Activated T-cell treated with anti-CD3 and anti-CD28 coated beads, Interleukin-2, amount 50 U/mL, for 48 hours (primary cell): ENCODE measurements at places on chromosomes 2 and 18.
A peak's percentile ranks its signal among the peaks of the same experiment; 100 is the strongest.

DNA sequence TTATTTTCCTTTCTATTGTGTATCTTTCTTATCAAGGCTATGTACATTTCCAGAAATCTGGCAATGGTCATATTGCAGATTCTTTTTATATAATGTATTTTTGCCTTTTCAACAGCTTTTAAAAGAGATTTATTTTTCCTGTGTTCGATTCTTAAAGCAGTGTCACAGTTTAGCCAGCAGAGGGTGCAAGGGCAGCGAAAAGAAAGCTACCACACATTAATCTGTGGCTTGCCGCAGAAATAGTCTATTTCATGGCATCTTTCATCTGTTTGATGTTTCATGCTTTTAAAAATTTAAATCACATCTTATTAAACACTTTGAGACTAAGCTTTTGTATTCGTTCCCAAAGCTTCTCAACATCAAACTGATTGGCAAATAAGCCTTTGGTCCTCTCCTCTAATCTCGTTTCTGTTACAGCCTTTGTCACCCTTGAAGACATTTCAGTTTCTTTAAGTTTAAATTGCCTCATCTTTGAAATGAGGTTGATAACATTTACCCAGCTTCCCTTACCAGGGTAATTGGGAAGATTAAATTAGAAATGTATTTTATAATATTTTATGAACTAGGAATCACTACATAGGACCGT is 73.3 kb downstream of the PIK3C3 start:
- peak; percentile 24 for DNase-seq

GRCh38 chr2:181462033-181462432 is 4.8 kb downstream of the ITGA4 start:
- DNase-seq = no peak

DNA sequence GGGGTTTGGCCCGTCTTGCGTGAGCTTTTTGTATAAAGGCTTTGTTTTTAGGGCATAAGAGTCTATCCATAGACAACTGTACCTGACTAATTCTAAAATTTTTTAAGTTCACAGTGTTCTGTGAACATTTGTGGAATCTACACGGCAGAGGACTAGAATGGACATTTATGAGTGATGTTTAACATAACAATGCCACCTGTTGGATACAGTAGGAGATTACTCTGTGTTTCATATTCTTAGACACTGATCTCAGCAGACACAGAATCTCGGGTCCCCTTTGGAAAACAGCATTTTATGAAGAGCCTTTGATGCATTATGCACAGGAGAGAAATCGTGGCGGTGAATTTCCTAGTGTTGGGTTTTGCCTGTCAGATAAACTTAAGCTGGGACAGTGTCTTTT is 752.2 kb downstream of the DPP10 start:
- no peak for DNase-seq

- DNase-seq = no peak
Measured at GRCh38 chr2:236702657-236703372, 133.2 kb downstream of the ACKR3 start.

DNA sequence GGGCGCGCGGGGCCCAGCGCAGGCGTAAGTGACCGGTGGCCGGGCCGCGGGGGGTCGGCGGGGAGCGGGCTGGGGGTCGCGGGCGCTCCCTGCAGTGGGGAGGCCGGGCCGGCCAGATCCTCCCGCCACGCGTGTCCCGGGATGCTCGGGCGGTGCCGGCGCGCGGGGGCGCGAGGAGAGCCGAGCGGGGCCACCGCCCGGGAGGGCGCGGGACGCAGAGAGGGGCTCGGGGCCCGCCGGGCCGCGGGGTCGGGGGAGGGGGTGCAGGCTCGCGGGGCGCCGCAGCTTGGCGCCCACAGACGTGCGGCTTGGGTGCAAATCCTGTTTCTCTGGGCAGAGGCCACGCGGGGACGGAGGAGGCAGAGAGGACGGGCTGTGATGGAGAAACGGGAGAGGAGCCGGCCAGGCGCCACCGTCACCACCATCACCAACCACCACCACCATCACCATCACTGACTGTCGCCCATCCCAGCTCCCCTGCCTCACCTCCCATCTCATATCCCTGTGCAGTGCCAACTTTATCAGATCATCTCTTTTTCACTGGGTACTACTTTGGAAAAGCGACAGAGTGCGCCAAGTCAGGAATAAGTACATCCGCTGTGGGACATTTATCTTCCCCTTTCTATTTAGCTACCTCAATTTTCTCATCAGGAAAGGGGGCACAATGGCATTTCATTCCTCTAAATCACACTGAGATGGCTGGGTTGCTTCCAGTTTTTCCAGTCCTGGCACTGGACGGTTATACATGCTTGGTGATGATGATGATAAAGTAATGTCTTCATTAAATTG is 97.2 kb upstream of the GPR45 start:
- no peak for DNase-seq

DNA sequence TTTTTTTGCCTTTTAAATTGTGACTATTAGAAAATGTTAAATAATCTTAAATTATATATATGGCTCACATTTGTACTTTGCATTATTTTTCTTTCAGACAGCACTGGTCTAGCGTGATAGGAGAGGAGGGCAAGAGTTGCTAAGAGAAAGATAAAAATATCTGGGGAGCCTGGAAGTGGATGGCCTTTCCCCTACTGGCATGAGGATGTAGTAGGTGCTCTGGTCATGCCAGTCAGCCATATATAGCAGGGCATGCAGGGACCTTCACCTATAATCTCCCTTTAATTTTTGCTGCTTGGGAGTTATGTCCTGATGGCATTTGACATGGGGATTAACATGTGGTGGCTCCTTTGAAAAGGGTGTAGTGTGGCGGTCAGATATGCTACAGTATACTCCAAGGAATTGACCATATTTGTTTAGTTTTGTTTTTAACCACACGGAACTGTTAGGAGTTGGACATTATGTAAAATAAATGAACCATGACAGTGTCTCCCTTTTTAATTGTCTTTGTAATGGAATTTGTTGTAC is 144.7 kb downstream of the BABAM2 start:
- no peak for DNase-seq

DNA sequence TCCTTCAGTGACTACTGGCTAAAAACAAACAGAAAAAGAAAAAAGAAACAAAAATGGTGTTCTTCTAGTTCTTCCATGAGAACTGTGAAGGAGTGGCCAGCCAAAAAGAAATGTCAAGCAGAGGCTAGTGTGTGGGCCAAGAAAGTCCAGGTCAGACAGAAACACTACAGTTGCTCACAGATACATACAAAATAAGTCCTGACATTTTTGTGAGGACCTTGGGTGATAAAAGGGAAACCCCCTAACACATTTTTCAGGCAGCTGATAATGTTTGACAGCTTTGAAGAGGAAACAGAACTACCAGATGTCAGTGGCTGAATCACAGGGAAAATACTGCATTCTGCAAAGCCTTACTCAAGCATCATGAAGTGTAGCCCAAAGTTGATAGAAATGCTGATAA is 28.1 kb downstream of the ARHGAP25 start:
- no peak for DNase-seq

- DNase-seq = no peak
Measured at GRCh38 chr2:187915810-187916209, 361.6 kb upstream of the TFPI start.

- no peak for DNase-seq
Measured at GRCh38 chr18:48902856-48903601, 47.7 kb downstream of the SMAD7 start.

DNA sequence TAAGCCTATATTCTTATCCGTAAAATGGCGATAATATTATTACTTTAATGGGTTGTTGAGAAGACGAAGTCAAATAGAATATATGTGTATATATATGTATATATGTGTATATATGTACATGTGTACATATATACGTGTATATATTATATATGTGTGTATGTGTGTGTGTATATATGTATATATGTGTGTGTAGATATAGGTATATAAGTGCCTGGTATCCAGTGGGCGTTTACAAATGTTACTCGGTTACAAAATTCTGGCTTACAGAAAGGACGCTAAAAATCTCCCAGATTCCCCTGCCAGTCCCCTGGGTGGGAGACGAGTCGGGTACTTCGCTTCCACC is 295 bp upstream of the MTX2 start:
- no peak for DNase-seq

GRCh38 chr2:83103613-83104012 is 1355.5 kb downstream of the SUCLG1 start:
- no peak for DNase-seq

GRCh38 chr2:141137122-141137693 is 993.6 kb downstream of the LRP1B start:
- DNase-seq = no peak

DNA sequence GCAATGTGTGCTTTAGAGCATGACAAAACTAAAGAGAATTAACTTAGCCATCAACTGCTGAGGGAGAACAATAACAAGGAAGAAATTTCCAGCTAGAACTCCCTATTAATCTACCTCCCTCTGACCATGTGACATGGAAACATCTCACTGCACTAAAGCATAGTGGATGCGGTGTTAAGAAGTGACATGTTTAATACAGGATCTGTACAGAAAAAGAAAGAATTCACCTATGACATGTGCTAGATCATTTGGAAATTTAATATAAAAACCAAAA is 202.3 kb upstream of the KLHL14 start:
- no peak for DNase-seq

DNA sequence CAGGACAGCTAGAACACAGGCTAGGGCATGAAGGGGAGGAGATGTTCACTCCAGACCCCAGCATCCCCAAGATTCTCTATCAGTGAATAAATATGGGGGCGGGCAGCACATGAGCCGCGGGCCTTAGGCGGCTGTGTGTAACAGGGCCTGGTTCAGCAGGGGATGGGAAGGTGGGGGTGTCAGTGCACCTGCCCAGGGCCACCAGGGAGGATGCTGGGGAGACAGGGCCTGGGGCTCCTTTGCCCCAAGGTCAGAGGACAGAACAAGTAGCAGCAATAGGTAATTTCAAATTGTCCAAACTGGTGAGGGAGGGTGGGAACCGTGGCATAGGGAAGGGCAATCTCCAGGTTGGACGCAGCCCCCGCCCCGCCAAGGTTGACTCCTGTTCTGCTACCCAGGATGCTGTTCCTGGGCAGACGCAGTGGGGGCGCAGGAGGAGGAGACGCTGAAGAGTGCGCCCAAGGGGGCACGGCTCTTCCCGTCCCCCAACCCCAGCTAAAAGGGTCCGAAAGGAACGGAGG is 16.2 kb downstream of the CYP26B1 start:
- no peak for DNase-seq

- DNase-seq = no peak
Measured at GRCh38 chr2:52976143-52976949, 791.3 kb upstream of the CHAC2 start.

DNA sequence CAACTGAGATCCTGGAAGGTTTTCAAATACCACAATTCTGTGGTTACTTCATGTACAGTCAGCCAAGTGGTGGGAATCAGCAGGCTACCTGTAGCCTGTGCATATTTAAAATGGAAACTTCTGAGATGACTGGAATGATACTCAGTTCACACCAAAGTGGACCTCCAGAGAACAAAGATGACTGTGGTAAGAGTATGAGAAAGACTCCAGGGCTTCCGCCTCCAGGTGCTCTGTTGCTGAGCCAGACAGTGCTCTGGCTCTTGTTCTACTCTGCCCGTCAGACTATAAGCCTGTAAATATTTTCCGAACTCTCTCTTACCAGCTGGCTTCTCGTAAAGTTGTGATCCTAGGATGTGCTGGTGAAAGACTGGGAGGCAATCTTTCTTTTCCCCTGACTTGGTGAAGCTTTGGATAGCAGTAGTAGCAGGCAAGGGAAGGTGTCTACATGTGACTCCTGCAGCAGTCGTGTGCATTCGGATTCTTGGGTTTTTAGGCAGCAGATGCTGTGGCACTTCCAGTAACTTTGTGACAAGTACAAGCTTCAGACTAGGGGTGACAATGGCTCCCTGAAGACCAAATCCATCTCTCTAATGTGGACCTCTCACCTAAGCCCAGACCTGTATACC is 23.1 kb downstream of the ST3GAL5 start:
- DNase-seq = peak; percentile 50

- DNase-seq = no peak
Measured at GRCh38 chr18:21012308-21012707, 99.3 kb downstream of the ROCK1 start.

GRCh38 chr2:187194049-187194448 is 254.0 kb downstream of the CALCRL start:
- DNase-seq = no peak

GRCh38 chr18:55821219-55821618 is 233.2 kb upstream of the TCF4 start:
- no peak for DNase-seq

DNA sequence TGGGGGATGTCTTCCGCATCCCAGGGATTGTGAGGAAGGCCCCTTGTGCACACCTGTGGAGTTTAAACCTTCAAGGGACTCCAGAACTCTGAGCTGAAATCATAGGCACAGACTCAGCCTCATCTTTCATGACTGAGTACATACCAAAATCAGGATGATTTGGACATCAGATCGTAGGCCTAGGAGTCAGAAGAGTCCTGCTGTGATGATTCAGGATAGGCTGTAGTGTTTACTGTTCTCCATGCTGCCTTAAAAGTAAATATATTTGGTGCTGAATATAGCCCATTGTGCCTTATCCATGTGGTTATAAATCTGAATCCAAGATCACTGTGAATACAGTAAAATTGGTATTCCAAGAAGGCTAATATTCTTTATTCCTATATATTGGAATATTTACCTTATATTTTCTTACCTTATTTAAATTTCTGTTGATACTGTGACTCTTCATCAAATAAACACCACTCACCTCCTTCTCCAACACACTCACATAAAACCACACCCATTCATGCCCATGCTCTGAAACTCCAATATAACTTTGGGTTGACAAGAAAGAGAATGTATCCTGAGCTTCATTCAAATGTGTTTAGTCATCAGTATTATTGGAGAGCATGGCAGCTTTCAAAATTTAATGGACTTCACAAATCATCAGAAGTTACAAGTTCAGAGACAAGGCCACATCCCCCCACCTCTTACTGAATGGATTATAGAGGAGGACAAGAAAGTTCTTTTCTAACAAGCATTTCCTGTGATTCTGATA is 561.4 kb upstream of the LINC00305 start:
- no peak for DNase-seq
